Astrocyte (in vitro differentiated cells and primary cell): ENCODE measurements at places on chromosomes 3 and 15. TPM values are rescaled to one million over a fixed set of nuclear protein-coding genes. Genes with fewer than 3 reads are reported as not detected.

GRCh38 chr3:36786921-36787890, 22.9 kb upstream of the DCLK3 start:
- DNase-seq = no peak
- H3K4me3 ChIP-seq = no peak overlapping the region
- H3K27me3 ChIP-seq = peaks cover 12% of the 10 kb centered on the region
- no peak overlapping the region for H3K27ac ChIP-seq
- H3K4me1 ChIP-seq = no peaks in the 10 kb centered on the region

DNA sequence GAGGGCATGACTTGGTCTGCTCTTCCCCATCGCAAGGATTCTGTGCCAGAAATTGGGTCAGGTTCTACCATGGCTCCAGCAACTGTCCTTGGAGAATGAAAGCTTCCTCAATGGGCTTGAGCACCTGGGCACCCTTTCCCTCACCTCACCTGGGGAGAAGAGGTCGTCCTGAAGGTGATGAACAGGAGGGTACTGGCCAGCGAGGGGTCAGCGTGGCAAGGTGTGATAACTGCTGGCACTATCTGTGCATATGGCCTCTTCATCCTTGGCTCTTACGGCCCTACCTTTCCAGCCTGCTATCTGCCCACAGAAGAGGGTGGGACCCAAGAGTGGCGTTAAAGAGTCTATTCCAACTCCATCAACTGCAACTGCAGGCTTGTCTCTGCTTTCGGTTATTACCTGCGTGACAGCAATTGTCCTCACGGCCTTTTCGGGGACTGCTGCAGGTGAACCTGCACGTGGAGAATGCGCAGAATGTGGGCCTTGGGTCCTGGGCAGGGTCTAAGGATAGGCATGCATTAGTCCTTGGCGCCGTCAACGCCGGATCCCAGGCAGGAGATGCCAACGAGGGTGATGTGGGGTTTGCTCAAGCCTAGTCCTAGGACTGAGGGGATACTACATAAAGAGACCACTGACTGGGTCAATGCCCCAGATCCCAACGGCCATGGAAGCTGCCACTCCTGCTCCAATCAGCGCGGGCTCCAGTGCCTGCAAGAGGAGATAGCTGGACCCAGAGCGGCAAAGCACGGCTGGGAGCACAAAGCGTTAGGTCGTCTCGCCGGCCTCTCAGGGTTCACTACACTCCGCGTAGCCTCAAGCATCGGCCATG, 625 bp upstream of the RBM15B start:
- no peaks in the 10 kb centered on the region for H3K27me3 ChIP-seq
- DNase-seq = no peak
- H3K4me1 ChIP-seq = peaks cover 50% of the 10 kb centered on the region
- peaks cover 33% of the 10 kb centered on the region for H3K36me3 ChIP-seq
- peak overlapping the region; percentile 48 for H3K4me3 ChIP-seq

GRCh38 chr3:13248640-13249039, 171.5 kb downstream of the NUP210 start:
- no peaks in the 10 kb centered on the region for H3K4me1 ChIP-seq
- no peak overlapping the region for H3K4me3 ChIP-seq
- H3K36me3 ChIP-seq = no peaks in the 10 kb centered on the region

DNA sequence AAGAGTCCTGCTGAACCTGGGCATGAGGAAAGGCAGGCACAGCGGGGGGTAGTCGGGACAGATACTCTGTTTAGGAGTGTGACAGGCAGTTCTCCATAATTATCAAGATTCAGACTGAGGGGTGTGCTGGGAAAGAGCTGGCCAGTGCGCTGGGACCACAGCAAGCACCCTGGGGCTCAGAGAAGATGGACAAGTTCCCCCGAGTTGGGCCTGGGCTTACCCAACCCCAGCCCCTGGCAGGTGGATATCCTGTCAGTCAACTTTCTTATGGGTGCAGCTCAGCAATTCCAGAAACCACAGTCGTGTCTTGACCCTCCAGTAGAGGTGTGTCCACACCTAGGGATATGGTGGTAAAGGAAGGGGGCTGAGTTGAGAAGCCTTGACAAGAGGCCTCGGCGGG, 49.2 kb upstream of the PRR20G start:
- H3K27me3 ChIP-seq = peaks cover 4% of the 10 kb centered on the region
- H3K4me1 ChIP-seq = no peaks in the 10 kb centered on the region
- H3K27ac ChIP-seq = no peak overlapping the region
- H3K4me3 ChIP-seq = no peak overlapping the region
- no peak for DNase-seq
- H3K36me3 ChIP-seq = no peaks in the 10 kb centered on the region

- no peaks in the 10 kb centered on the region for H3K27me3 ChIP-seq
- no peak for DNase-seq
- H3K4me3 ChIP-seq = no peak overlapping the region
These were observed 31.8 kb upstream of the SFMBT1 start for GRCh38 chr3:53077476-53078220.

GRCh38 chr3:133568294-133569014, 5.0 kb upstream of the CDV3 start:
- H3K36me3 ChIP-seq = no peaks in the 10 kb centered on the region
- DNase-seq = peak; percentile 96
- no peaks in the 10 kb centered on the region for H3K27me3 ChIP-seq
- peak overlapping the region; percentile 0 for H3K4me3 ChIP-seq
- H3K4me1 ChIP-seq = peaks cover 48% of the 10 kb centered on the region

DNA sequence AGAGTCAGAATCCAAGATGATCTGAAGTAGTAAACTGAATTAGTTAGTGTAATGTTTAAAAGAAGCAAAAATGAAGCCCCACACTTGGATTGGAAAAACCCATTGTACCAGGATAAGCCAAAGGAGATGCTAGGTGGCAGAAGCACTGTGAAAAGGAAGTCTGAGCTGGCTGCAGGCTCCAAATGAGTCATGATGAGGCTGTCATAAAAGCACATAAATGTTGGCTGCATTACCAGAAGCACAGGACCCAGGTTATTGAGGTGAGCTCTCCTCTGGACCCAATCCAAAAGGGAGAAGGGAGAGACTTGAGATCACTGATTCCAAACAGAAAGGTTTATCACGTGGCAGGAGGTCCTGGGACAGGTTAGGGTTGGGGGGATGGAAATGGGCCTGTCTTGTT, 3.2 kb upstream of the ACAN start:
- H3K36me3 ChIP-seq = no peaks in the 10 kb centered on the region
- peaks cover 35% of the 10 kb centered on the region for H3K27me3 ChIP-seq
- no peak overlapping the region for H3K27ac ChIP-seq
- H3K4me3 ChIP-seq = no peak overlapping the region

GRCh38 chr15:75760704-75761435, 48.2 kb upstream of the CSPG4 start:
- no peaks in the 10 kb centered on the region for H3K27me3 ChIP-seq
- no peaks in the 10 kb centered on the region for H3K4me1 ChIP-seq
- H3K27ac ChIP-seq = no peak overlapping the region
- H3K4me3 ChIP-seq = no peak overlapping the region
- H3K36me3 ChIP-seq = no peaks in the 10 kb centered on the region

DNA sequence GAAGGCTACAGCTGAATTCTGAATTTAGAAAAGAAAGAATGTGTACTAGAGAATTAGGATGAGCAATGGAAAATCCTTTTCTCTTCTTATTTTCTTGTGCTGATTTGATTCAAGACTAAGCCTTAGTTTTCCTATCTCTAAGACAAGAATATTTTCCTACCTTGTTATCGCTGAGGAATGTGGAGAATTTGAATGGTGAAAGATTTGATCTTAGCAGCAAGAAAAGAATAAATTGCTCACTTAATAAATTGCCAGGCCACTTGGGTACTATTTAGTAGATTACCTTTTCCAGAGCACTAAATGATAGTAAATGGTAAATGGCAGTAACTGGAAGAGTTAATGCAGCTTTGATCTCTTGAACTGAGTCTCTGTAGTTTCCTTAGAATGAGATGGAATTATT, 145.7 kb upstream of the MEIS2 start:
- H3K27me3 ChIP-seq = no peaks in the 10 kb centered on the region
- H3K4me1 ChIP-seq = no peaks in the 10 kb centered on the region
- H3K27ac ChIP-seq = no peak overlapping the region
- peak; percentile 7 for DNase-seq

GRCh38 chr15:67915461-67916374, 75.9 kb upstream of the RNU6-1 start:
- no peaks in the 10 kb centered on the region for H3K4me1 ChIP-seq
- no peaks in the 10 kb centered on the region for H3K36me3 ChIP-seq
- no peak for DNase-seq
- H3K27ac ChIP-seq = no peak overlapping the region
- H3K4me3 ChIP-seq = no peak overlapping the region
- H3K27me3 ChIP-seq = no peaks in the 10 kb centered on the region

DNA sequence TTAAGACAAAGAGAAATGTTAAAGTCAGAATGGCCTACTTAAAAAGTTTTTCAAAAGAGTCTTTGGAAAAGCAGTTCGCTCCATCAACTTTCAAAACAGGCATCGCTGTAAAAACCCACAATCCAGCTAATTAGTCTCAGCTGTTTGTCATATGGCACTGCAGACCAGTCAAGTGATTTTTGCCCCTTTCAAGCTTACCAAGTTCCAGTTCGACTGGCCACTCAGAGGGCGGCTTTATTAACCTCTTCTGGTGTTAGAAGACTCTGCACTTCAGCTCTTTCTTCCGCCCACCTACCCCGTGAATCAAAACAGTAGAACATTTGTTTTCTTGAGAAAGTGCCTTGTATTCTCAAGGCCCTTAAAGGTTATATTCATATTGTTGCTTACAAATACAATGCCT, 19.3 kb downstream of the RAB27A start:
- no peak for DNase-seq
- H3K36me3 ChIP-seq = no peaks in the 10 kb centered on the region
- H3K27ac ChIP-seq = no peak overlapping the region
- no peak overlapping the region for H3K4me3 ChIP-seq
- no peaks in the 10 kb centered on the region for H3K27me3 ChIP-seq
- H3K4me1 ChIP-seq = peaks cover 20% of the 10 kb centered on the region

DNA sequence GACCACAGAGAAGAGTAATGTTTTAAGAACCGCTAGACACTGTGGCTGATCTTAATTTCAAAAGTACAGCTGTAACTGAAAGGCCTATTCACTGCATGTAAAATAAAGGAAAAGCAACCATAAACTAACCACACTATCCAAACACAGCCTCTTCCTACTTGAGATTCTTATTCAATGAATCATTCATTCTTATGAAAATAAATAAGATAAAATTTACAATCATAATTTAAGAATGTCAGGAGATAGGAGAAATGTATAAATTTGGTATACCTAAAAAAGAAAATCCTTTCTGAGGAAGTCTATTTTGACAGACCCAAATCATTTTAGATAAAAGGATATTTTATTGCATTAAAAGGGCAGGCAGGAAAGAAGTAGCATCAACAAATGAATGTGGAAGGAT, 533.5 kb upstream of the ZNF385D start:
- H3K27ac ChIP-seq = no peak overlapping the region
- no peaks in the 10 kb centered on the region for H3K4me1 ChIP-seq
- no peaks in the 10 kb centered on the region for H3K36me3 ChIP-seq
- peak; percentile 65 for DNase-seq

The ADAMTS17 gene
- 0.14 and 0.27 TPM in 2 replicates for total RNA-seq

The C2CD4A gene
- total RNA-seq = not detected in 2 replicates

The LIPC gene
- total RNA-seq = not detected in 2 replicates

The CA12 gene
- total RNA-seq = 0.54 and 0.70 TPM in 2 replicates

The GOLGA6L4 gene
- 3.3 and 4.6 TPM in 2 replicates for total RNA-seq

The ASB14 gene
- total RNA-seq = not detected in 2 replicates

The CYP1A2 gene
- total RNA-seq = not detected in 2 replicates

The VEPH1 gene
- total RNA-seq = 9.3 and 9.4 TPM in 2 replicates
